HFF-Myc (cell line): ENCODE measurements at places on chromosomes 7 and 10.

DNA sequence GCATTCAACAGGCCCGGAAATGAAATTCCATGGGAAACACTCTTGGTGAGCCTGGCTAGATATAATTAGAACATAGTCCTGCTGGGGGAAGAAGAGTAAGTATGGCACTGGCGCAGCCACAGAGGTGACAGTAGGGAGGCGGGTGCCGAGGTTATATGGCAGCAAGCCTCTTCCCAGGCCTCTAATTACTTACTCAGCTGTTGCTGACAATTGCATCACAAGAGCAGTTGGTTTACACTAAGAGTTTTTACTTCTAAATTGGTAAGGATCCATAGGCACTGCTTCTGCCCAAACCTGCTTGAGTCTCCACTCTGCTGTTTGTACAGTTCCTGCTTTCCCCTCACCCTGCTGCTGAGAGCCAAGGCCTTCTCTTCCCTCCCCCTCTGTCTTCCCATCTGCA lies 93.3 kb upstream of the DUSP5 start:
- DNase-seq: no peak

DNA sequence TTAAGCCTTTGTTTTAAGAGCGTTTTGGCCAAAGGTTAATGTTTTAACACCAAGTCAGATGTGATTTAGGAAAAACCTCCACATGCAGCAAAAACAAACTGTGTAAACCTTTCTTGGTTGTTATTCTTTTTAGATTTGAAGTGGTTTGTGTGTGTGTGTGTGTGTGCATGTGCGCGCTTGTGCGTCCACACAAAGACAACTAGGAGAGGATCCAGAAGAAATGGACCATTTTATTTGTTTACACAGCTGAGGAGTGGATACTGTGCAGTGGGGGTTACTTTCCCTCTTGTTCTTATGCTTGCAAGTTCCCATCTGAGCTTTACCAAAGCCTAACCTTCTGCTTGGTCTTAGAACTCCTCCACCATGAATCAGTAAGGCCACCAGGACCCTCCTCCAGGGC lies 20.0 kb downstream of the TCF7L2 start:
- DNase-seq: no peak

GRCh38 chr7:155734445-155734809 lies 77.8 kb downstream of the SHH start:
- DNase-seq: no peak

DNA sequence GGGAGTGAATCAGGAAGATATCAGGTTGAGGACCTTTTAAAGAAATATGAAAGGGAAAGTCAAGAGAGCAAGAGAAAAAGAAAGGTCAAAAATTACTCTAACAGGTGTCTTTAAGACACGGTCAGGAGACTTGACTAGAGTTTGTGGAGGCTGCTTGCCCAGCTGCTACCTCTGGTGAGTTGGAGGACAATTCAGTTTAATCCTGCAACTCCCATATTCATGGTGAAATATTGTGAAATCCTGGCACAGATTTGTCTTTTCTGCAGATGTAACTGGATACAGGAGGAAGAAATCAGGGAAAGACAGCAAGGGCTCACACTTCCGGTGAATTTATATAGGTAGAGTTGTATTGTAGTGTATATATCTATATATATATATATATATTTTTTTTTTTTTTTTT lies 93.5 kb downstream of the AKAP9 start:
- no peak for DNase-seq

- no peak for DNase-seq
Measured at GRCh38 chr10:114576132-114576487, 82.0 kb downstream of the ABLIM1 start.

DNA sequence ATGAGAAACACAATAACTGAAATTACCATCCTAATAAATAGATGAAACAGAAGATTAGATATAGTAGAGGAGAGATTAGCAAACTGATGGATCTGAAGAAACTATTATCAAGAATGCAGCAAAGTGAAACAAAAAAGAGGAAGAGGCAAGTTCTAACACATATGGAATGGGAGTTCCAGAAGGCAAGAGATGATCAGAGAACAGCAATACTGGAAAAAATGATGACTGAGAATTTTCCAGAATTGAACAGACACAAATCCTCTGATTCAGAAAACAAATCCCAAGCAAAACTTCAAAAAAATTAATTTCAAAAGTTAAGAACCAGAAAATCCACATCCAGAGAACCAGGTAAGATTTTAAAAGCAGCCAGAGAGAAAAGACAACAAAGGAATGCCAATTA lies 20.2 kb upstream of the CYREN start:
- DNase-seq: no peak

DNA sequence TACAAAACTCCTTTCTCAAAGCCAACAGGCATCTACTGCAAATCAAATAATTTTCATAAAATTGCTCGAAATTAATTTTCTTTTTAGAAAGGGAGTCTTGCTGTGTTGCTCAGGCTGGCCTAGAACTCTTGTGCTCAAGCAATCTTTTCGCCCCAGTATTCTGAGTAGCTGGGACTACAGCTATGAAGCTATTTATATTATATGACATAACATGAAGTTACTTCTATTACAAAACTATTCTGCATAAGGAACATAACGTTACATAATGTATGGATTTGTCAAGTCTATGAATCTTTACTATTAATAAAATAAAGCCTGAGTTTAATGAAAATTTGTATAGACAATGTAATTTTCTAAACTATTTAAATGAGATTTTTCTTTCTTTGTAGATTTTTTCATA lies 415.0 kb downstream of the PARD3 start:
- DNase-seq: no peak

GRCh38 chr10:4494551-4494950 lies 331.5 kb upstream of the AKR1E2 start:
- DNase-seq: no peak

DNA sequence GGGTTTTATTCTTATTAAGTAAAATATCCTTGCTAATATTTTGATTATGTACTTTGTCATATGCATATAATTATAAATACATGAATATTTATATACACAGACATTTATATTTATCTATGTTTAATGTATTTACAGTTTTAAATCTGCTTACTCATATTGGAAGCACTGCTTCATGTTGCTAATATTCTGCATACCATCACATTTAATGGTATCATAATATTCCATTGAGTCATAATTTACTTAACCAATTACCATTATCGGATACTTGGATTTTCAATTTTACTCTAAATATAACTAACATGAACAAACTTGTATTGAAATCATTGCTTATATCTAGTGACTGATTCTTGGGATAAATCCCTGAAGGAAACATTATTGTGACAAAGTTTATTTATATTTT lies 155.2 kb downstream of the MBL2 start:
- no peak for DNase-seq

GRCh38 chr10:8712656-8713055 lies 658.2 kb downstream of the GATA3 start:
- no peak for DNase-seq

GRCh38 chr10:45063591-45064231 lies 63.0 kb downstream of the ZNF22 start:
- DNase-seq: no peak

GRCh38 chr10:36023939-36024338 lies 381.8 kb upstream of the FZD8 start:
- no peak for DNase-seq

DNA sequence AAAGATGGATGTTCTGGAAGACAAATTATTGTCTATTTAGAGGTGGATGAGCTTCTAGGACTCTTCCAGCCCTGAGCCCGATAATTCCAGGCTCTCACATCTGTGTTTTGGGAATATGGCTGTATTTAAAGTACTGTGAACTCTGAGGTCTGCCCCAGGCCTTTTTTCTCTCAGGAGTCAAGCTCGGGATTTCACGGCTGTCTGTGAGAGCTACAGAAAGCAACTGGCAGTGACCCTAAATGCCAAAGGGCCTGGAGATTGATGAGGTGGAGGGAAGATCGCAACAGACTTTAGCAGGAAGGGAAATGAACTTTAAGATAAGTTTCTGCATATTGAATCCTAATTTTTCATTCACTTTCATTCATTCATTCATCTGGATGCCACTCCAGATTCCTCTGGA lies 51.0 kb upstream of the COL13A1 start:
- DNase-seq: no peak

DNA sequence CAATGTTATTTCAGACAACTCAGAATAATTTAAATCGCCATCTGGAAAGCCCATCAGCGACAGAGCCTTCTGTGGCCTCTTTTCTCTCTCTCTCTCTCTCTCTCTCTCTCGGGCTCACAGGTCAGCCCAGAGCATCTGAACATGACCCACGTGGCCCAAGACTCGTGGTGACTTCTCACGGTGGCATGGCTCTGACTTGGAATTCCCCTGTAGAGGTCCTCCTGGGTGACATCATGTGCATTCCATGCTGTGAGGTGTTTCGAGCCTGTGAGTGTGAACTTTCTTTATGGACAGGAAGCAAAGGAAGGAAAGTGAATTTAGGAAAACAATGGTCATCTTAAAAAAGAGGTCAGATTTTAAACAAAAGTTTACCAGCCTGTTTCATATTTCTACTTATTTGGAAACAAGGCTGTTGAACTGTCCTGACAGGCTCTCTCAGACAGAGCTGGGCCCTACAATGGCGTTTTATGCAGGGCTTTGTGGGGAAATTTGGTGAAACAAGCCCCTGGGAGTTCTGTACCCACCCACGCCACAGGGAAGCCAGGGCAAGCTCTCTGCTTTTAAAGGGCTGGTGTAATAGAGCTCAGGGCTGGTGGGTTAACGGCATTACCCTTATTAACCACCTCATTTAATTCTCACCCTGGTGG lies 359.7 kb upstream of the ZNF32 start:
- no peak for DNase-seq

- DNase-seq: no peak
Measured at GRCh38 chr7:69603937-69604494, 5.7 kb downstream of the AUTS2 start.

DNA sequence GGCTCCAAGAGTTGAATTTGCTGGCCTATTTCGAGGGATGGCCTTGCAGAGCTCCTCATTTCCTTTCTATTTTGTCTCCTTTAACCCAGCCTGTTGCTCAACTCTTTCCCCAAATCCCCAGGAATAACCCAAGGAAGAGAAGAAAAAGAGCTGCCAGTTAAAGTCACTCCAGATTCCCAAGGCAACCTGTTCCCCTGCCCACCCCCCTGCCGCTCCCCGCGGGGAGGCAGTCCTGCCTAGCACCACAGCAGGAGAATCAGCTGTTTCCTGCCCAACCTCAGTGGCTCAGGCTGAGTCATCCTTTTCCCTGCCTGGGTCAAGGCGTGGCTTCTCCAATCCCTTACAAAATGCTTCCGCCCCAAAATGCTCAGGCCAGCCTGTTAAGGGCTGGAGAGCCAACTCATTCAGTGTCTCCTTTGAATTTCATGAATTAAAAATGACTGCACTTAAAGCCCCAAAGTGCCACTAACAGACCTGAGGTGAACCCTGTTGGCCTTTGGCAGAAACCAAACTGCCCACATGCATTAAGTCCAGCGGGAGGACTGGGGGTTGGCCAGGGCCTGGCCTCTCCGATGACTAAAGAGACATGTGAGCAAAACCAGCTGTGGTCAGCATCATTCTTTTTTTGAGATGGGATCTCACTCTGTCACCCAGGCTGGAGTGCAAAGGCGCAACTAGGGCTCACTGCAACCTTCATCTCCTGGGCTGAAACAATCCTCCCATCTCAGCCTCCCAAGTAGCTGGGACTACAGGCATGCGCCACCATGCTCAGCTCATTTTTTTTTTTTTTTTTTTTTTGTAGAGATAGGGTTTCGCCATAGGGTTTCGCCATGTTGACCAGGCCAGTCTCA lies 83.2 kb upstream of the KIF5B start:
- peak; percentile 89 for DNase-seq

GRCh38 chr7:110001254-110001938 lies 1089.5 kb upstream of the LRRN3 start:
- no peak for DNase-seq

GRCh38 chr10:98956576-98957260 lies 278.9 kb downstream of the HPSE2 start:
- DNase-seq: no peak

GRCh38 chr7:101128040-101128834 lies 1.3 kb downstream of the SERPINE1 start:
- no peak for DNase-seq

DNA sequence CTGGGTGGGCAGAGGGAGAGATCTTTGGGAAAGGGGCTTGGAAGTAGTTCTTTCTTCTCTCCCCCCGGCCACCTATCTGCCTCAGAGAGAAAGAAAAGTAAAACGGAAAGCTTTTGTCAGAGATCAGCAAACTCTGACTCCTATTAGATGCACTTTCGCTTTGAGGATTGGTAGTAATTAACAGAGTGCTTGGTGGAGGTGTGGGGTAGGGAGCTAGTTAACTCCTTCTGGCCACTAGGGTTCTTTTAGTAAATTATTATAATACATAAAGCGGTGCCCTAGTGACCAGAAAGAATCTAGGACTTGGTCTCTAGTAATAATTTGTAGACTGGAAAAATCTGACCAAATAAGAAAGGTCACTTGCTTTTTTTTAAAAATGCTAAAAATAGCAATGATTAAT lies 54.6 kb downstream of the CPVL start:
- DNase-seq: no peak

DNA sequence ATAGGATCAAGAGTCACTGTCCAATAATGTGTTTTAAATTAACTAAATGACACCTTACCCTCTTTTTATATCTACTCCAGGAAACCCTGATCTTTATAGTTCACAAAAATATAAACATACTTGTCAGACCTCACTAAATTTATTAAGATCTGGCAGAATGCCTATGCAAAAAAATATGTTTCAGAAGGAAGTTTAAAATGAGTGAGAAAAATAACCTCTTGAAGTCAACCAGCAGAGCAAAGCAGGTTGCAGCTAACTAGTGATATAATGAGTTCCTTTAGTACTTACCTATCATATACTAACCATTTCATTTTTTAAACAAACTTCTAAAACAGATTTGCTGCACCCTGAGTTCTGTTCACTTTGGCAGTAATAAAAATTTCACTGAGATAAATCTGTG lies 14.0 kb upstream of the HGF start:
- DNase-seq: no peak

- no peak for DNase-seq
Measured at GRCh38 chr7:88492153-88492552, 185.5 kb upstream of the STEAP4 start.

DNA sequence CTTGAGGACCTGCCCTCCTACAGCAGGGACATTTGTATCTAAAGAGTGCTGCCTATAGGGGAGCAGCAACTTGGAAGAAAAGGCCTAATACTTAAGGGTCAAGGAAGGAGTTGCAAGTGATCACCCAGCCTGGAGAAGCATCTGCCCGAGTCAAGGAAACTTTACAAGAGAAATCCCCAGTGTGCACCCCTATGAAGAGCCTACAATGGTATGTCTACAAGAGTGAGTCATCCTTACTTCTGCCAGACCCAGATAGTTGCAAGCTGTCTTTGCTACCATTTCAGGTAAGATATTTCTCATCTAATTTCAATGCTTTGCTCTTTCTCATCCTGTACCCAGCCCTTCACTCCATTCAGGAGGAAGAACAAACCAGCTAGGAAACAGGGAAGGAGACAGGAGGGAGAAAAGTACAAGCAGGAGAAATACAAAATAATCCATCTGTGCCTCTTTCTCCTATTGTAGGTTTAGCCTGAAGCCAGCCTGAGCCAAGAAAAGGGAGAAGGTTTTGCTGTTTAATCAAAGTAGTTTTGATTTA lies 34.4 kb upstream of the AGR3 start:
- DNase-seq: peak; percentile 58

- DNase-seq: peak; percentile 84
Measured at GRCh38 chr10:34280599-34281374, 534.3 kb downstream of the PARD3 start.

GRCh38 chr7:27846388-27846787 lies 106.4 kb downstream of the TAX1BP1 start:
- DNase-seq: no peak
